Mesenteric fat pad (tissue), 1 donor: ENCODE measurements at places on chromosomes 12 and 14. TPM values are rescaled to one million over a fixed set of nuclear protein-coding genes. Genes with fewer than 3 reads are reported as not detected.

Gene DBX2
- 0.32 TPM for total RNA-seq

Gene CRACR2A
- 4.7 TPM for total RNA-seq

Gene PTGER2
- 10.9 TPM for total RNA-seq

Gene ALDH2
- total RNA-seq = 436 TPM

Gene POTEM
- not detected for total RNA-seq

Gene JPH4
- 1.1 TPM for total RNA-seq

Gene PTMS
- 161 TPM for total RNA-seq

Gene ANKRD9
- 26.0 TPM for total RNA-seq

Gene CPSF2
- 45.3 TPM for total RNA-seq

Gene CCND2
- 93.0 TPM for total RNA-seq

Gene TBC1D30
- 5.9 TPM for total RNA-seq

Gene IFNG-AS1
- total RNA-seq = not detected

Gene GLT8D2
- total RNA-seq = 6.3 TPM

Gene APOF
- total RNA-seq = not detected

Gene PMCH
- total RNA-seq = not detected

Gene CLEC4D
- 4.8 TPM for total RNA-seq

Gene NOVA1
- total RNA-seq = 11.7 TPM

Gene TESPA1
- 0.48 TPM for total RNA-seq

Gene BBOF1
- 3.1 TPM for total RNA-seq

Gene PPP4R4
- 0.13 TPM for total RNA-seq

Gene TTC8
- 18.9 TPM for total RNA-seq

Gene NAV3
- total RNA-seq = 16.6 TPM

Gene FLRT2
- total RNA-seq = 20.0 TPM

Gene NUP37
- total RNA-seq = 19.8 TPM

Gene METTL17
- 31.6 TPM for total RNA-seq

Gene KRT72
- not detected for total RNA-seq

Gene SNW1
- 60.2 TPM for total RNA-seq

Gene RIPK3
- 12.7 TPM for total RNA-seq

Gene KRT80
- not detected for total RNA-seq

Gene MAP1LC3B2
- 1.1 TPM for total RNA-seq

Gene TMEM229B
- total RNA-seq = 1.7 TPM

Gene EAPP
- total RNA-seq = 22.1 TPM

Gene SERPINA9
- not detected for total RNA-seq

Gene CCDC91
- total RNA-seq = 36.3 TPM

Gene TAS2R30
- 4.1 TPM for total RNA-seq

Gene DEPDC4
- total RNA-seq = 0.58 TPM

Gene B4GALNT3
- 0.61 TPM for total RNA-seq

Gene TEX22
- not detected for total RNA-seq

Gene ZDHHC22
- total RNA-seq = not detected

Gene OAS2
- total RNA-seq = 36.6 TPM

Gene TSPAN11
- 1.4 TPM for total RNA-seq

Gene ZNF891
- total RNA-seq = 1.8 TPM
